Activated CD4-positive, alpha-beta T cell treated with anti-CD3 and anti-CD28 coated beads for 1 hour (primary cell): ENCODE measurements at places on chromosomes 1 and 21.

DNA sequence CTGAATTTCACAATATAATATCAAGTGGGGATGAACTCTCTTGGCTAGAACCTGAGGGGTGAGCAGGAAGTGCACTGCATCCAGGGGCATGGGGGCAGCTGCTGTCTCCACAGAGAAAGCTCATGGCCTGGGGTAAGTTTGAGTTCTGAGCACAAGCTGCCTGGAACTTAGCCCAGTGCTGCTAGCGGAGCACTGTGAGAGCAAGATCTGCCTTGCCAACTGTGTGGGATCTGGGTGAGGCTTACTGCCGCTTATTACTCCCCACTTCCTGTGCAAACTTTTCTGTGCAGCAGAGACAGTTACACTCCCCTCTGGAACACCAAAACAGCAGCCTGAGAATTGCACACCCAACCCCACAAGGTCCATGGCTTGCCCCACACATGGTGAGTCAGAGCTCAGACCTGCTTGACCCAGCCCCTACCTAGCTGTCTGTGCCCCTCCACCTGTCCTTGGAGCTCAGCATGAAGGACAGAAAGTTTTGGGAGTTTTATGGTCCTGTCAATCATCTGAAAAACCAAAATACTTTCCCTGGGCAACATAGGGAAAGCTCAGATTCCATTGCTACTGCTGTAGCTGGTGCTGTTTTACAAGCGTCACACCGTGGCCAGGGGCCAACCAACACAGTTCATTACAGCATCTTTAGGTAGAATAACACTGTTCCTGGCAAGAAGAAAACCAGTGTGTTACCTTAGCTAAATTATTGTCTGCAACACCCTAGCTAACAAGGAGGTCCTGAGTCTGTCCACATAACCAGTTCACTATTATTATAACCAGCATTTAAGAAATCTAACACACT, 762.1 kb upstream of the NEGR1 start:
- no peak for DNase-seq

DNA sequence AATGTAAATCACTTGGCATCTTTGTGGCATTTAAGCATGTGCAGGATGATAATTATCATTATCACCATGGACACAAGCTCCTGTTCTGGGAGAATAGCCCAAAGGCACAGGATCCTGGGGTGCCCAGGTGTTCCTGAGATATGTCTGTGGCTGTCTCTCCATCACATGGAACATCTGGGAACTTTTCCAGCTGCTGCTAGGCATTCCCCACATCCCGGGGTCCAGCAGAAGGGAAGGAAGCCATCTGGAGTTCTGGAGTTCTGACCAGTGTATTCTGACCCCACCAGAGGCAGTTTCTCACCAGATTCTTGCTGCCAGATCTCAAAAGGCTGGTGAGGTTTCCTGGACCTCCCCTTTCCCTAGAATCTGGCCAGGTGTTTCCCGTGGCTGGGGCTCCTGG, 259.7 kb upstream of the VAMP3 start:
- DNase-seq, result no peak

GRCh38 chr21:25942135-25942534, 207.4 kb downstream of the GABPA start:
- DNase-seq, result no peak

GRCh38 chr21:34927992-34928391, 121.1 kb downstream of the RUNX1 start:
- DNase-seq, result no peak

GRCh38 chr1:216766633-216767327, 43.6 kb upstream of the ESRRG start:
- DNase-seq, result no peak

DNA sequence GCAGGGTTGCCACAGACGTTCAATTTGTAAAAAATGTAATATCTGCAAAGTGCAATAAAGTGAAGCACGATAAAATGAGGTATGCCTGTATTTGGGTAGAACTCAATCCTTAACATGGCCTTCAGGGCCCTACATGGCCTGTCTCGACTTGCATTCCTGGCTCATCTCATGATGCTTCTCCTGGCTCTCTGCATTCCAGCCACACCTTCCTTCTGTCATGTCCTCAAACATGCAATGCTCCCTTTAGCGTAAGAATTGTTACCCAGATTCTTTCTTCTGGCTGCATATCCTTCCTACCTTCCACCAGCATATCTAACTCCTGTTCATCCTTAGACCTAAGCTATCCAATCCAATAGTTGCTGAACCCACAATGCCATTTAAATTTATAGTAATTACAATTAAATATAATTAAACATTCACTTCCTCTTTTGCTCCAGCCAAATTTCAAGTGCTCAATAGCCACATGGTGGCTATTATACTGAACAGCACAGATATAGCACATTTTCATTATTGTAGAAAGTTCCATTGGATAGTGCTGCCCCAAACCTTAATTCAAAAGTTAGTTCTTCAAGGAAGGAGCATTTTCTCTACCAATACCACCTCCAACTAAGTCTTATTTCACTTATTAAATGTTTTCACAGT, 32.6 kb downstream of the FGGY start:
- DNase-seq, result no peak

- DNase-seq, result no peak
These were observed 111.2 kb upstream of the KIF26B start for GRCh38 chr1:245043611-245043940.

- peak; percentile 40 for DNase-seq
These were observed 45.3 kb upstream of the ARHGEF10L start for GRCh38 chr1:17494114-17494729.

DNA sequence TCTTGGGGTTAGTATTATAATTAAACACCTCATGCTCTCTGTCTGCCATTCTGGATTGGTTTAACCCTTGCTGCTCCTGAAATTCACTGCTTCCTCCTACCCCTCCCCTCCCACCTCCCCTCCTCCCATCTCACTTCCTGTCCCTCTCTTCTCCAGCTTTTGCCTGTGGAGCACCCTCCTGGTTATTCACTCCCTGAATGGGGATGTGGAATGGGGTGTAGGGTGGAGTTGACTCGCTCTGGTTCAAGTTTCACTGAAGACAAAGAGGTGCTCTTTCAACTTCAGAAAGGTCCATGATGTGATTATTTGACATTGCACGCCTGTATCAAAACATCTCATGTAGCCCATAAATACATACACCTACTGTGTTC, 160.5 kb downstream of the PLXNA2 start:
- DNase-seq, result no peak

DNA sequence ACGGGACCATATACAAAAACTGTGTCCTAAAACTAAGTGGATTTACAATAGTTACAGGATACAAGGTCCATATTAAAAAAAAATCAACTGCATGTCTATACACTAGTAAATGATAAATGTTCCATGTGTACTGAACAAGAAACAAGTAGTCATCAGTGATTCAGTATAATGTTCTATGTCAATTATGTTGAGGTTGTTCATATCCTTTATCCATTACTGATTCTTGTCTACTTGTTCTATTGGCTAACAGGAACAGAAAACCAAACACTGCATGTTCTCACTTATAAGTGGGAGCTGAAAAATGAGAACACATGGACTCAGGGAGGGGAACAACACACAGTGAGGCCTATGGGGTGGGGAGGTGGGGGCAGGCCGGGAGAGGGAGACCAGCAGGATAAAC, 90.5 kb downstream of the CDC42BPA start:
- DNase-seq, result no peak

GRCh38 chr1:109929170-109929569, 18.5 kb downstream of the CSF1 start:
- no peak for DNase-seq

DNA sequence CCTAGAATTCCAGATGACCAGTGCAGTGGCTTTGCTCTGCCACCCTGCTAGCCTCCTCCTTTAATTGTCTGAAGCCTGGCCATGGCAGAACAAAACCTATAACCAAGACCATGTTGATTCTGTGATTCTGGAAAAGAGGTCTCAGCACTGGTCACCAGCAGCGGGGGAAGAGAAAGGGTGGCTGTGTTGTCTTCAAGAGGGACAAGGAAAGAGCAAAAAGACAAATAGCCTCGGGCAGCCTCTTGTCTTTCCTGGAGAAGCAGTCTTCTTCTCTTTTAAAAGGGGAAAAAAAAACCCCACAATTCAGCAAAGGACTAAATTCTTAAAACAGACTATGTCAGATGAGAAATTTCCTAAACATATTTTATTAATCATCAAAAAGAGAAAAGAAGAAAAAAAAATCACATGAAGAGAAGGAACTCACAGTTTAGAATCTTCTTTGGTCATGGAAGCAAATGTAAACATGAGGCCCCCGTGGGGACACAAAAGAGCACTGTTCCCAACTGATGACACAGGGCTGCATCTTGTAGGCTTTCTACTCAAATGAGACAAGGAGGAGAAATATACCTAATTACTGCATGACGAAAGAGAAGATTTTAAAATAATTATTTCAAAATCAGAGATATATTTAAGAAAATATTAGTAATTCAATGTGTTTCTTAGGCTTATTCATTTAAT, 36.3 kb upstream of the RAP1GAP start:
- DNase-seq, result no peak

DNA sequence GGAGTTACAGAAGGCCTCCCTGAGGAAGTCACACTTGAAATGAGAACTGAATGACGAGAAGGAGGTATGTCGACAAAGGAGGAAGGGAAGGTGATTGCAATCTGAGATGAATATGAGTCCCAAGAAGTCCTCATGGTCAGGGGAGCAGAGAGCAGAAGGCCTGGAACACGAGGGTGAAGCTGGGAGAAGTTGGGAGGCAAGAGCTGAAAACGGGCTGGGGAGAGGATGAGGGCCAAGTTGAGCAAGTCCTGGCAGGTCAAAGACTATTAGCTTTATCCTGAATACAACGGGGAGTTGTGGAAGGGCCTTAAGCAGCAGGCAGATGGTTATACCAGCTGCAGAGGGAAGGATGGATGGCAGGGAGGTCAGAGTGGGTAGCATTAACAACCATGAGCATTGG, 89.5 kb downstream of the KCNJ15 start:
- no peak for DNase-seq

GRCh38 chr1:6124746-6125365, 55.3 kb downstream of the CHD5 start:
- no peak for DNase-seq

- DNase-seq, result no peak
These were observed 12.7 kb downstream of the SPATC1L start for GRCh38 chr21:46171585-46171984.

DNA sequence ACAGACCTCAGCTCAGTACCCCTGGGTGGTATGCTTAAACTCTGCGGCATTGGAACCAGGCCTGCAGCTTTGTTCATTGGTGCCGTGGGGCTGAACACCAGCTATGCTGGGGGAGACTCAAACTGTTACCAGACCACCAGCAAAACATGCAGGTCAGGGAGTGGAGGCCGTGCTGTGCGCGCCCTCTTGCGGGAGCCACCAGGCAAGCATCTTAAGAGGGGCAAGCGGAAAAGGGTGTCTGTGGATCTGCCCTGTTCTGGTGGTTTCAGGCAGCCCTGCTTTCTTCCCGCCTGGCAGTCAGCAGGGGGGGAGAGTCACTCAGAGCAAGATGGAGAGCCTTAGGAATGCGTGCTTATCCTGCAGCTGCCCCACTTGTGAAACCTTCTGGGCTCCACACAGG, 276.9 kb upstream of the ZRANB2 start:
- no peak for DNase-seq

DNA sequence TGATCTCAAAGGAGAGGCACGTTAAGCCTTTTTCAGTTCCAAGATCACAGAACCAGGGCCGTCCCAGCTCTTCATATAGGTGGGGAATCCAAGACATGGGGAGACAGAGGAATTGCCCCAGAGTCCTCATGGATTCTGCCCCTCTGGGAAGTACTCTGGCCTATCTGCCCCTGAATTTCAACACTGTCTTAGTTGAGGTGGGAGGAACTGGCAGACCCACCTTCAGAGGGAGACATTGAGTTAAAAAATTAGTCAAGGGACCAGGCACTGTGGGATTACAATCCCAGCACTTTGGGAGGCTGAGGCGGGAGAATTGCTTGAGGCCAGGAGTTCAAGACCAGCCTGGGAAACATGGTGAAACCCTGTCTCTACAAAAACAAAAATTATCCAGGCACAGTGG, 2.1 kb upstream of the KNCN start:
- DNase-seq, result no peak

DNA sequence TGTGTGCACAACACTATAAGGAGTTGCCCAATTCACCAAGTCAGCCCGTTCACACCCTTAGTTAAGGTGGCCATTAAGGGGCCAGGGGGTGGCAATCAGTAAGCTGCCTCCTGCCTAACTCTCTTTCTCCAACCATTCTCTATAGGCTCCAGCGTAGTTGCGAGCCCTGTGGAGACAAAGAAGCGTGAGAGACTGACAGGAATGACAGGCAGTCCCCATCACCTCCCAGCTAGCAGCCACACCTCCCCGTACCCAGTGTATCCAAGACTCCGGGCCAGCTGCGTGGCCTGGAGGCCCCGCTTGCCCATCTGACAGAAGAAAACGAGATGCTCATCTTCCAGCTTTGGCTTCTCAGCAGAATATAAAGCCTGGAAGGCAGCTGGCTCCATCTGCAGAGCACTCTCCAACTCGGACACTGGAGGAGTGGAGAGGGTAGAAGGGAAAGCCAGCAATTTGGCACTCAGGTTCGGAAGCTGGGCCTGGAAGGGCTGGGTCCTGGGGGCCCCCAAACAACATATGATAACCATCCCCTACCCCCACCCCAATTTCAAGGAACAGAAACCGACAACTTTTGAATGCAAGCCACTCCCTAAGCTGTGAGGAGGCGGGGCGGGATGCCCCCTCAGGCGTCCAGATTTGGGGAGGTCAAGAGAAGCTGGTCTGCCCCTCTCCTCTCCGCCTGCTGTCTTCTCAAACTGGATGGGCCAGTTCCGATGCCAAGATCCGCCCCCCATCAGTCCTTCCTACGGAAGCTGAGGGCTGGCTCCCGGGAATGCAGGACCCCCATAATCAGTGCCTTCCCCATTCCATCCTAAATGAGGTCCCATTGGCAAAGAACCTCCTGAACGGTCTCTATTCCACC, 872 bp downstream of the TSTD1 start:
- DNase-seq, result no peak

DNA sequence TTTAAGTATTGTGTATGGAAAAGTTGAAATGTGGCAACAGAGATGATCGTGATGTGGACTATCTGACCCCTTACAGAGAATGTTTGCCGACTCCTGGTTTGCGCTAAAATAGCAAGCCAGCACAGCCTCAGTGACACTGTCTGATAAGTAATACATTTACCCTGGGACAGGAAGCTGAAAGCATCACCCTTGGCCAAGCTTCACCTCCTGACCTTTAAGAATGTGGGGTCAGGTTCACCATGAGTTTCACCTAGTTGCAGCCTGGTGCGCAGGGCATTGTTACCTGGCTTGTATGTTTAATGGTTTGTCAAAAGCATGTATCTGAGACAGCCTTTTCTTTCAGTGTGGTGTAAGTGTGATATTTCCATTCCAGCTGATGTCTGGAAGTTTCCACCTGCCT, 29.2 kb downstream of the TRAF5 start:
- DNase-seq, result no peak
